CD8-positive, alpha-beta memory T cell (primary cell): ENCODE measurements at places on chromosomes 1 and 21. TPM values are rescaled to one million over a fixed set of nuclear protein-coding genes. Genes with fewer than 3 reads are reported as not detected.

Gene WDR64
- total RNA-seq: not detected

Gene KCNJ9
- total RNA-seq: not detected

Gene IGFN1
- total RNA-seq: not detected

Gene S100A12
- total RNA-seq: not detected

Gene ADAM30
- not detected for total RNA-seq

Gene OR2T11
- total RNA-seq: not detected

Gene SAMD13
- total RNA-seq: 0.35 TPM

Gene SEC22B
- total RNA-seq: 22.8 TPM

Gene FCER1G
- 4.1 TPM for total RNA-seq

Gene RIMKLA
- 2.0 TPM for total RNA-seq

DNA sequence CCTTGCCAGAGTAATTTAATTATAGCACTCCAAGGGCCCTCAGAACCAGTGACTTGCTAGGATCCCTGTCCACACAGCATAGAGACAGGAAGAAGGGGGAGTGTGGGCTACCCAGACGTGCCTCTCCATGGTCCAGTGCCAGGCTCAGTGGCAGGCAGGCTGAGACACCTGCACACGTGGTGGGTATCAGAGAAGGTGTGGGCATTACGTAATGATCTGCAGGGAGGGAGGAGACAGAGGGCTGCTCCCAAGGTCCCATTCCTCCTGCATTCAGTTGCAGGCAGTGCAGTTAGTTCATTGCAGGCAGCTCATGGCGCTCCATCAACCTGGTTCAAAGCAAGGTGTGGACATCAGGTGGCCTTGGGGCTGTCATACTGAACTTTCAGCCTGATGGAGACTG is 49.9 kb downstream of the C8B start:
- DNase-seq: no peak
- no peak overlapping the region for H3K27ac ChIP-seq
- no peak overlapping the region for H3K4me3 ChIP-seq
- H3K4me1 ChIP-seq: no peaks in the 10 kb centered on the region
- H3K27me3 ChIP-seq: no peaks in the 10 kb centered on the region
- no peaks in the 10 kb centered on the region for H3K36me3 ChIP-seq

DNA sequence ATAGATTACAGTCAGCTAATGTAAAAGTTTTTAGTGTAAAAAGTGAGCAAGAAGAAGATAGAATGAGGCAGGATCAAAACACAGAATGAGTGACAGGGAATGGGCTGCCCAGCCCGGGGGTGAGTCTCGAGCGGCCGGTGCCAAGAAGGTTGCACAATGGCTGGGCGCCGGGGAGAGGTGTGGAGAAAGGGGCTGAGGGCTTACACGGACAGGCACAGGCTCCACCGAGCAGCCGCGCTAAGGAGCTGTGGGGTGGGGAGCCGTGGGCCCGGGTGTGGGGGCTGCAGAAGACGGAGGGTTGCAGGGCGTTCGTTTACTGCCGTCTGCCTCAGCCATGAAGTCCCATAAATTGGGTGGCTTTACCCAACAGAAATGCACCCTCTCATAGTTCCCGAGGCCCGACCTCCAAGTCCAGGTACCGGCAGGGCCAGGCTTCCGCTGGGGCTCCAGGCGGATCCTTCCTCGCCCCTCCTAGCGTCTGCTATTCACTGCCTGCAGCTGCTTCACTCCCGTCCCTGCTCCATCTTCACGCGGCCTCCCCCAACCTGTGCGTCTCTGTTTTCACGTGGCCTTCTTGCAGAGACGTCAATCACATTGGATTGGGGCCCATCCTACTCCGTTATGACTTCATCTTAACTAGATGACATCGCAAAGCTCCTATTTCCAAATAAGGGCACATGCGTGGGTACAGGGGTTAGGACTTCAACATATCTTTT is 277.2 kb downstream of the CAMTA1 start:
- H3K4me3 ChIP-seq: no peak overlapping the region
- H3K4me1 ChIP-seq: no peaks in the 10 kb centered on the region
- H3K36me3 ChIP-seq: no peaks in the 10 kb centered on the region
- DNase-seq: no peak
- no peaks in the 10 kb centered on the region for H3K27me3 ChIP-seq

GRCh38 chr21:35319684-35320283 is 270.7 kb upstream of the RUNX1 start:
- no peak overlapping the region for H3K4me3 ChIP-seq
- H3K4me1 ChIP-seq: no peaks in the 10 kb centered on the region
- no peak for DNase-seq
- H3K27me3 ChIP-seq: no peaks in the 10 kb centered on the region

- H3K4me3 ChIP-seq: peak overlapping the region; percentile 66
- no peaks in the 10 kb centered on the region for H3K36me3 ChIP-seq
- H3K27me3 ChIP-seq: peaks cover 10% of the 10 kb centered on the region
- DNase-seq: peak; percentile 2
- H3K4me1 ChIP-seq: peaks cover 22% of the 10 kb centered on the region
Measured at GRCh38 chr1:77282866-77283539, 1.2 kb downstream of the AK5 start.
